T-cell (primary cell): ENCODE measurements at places on chromosomes 11 and 22. TPM values are rescaled to one million over a fixed set of nuclear protein-coding genes. Genes with fewer than 3 reads are reported as not detected.

The TMEM25 gene
- total RNA-seq = 25.3 TPM

The PHOX2A gene
- total RNA-seq = not detected

The KRTAP5-3 gene
- not detected for total RNA-seq

The IFITM10 gene
- 1.8 TPM for total RNA-seq

The KCNK7 gene
- total RNA-seq = 2.3 TPM

The PATE2 gene
- not detected for total RNA-seq

The PACSIN2 gene
- total RNA-seq = 42.9 TPM

The CTSW gene
- 127 TPM for total RNA-seq

The WT1 gene
- total RNA-seq = not detected

The HEPHL1 gene
- not detected for total RNA-seq

The ME3 gene
- total RNA-seq = 4.3 TPM

The CXCR5 gene
- total RNA-seq = 9.1 TPM

The JAML gene
- 95.8 TPM for total RNA-seq

DNA sequence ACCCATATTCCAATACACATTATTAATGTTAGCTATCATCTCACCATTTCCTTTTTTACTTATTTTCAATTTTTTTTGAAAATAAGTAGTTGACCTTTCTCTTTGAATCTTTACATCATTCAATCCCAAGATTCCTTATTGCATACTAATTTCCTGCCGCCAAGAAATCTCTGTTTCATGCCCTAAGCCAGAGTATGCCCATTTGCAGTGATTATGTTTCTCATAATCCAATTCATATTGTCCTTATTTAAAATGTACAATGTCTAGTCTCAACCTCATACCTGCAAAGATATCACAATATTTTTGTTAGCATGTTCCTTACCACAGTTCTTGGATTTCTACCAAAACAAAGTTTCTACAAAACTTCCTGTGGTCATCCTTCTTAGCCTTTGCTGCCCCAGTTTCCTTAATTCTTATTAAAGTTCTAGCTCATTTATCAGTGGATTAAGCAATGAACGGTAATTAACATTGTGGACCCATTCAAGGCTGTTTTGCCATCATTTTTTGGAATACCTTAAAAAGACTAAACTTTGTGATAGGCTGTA is 75.3 kb downstream of the CD44 start:
- DNase-seq = no peak

- no peak for DNase-seq
These were observed 2.8 kb downstream of the TSPAN32 start for GRCh38 chr11:2304506-2305139.

DNA sequence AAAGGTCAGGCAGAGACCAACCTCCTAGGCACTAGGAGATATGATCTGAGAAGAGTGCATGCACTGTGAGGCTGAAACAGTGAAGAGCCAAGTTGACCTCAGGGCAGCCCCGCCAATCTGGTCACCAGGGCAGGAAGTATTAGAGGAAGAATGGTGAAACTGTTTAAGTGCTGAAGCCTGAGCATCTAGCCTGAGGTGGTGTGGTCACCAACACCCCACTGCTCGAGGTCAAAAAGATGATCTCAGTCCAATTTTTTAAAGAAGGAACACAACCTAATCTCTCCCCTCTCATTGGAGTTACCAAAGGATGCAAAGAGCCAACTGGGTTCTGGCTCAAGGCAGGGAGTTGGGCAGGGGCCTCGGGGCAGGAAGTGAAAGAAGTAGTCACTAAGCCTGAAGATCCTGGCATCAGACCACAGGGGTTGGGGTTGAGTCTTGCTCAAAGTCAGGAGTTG is 4.0 kb downstream of the APBB1 start:
- DNase-seq = no peak

DNA sequence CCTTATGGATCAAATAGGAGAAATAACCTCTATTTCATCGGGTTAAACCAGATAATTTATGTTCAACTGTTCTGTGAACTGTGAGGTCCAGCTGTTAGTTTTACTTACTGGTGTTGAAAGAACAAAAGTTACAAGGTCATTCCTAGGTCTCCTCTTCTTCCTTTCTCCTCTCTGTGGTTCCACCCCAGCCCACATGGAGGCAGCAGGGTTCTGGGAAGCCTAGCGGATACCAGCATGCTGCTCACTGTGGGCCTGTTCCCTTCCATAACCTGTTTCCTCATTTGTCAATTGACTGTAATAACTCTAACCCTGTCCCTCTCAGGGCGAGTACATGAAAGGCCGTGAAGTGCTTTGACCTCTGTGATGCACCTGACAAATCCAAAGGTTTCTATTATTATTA is 27.8 kb downstream of the RELT start:
- no peak for DNase-seq

GRCh38 chr11:63694596-63694995 is 13.3 kb downstream of the RTN3 start:
- DNase-seq = no peak

- DNase-seq = no peak
These were observed 1328.7 kb upstream of the RAG2 start for GRCh38 chr11:37926772-37927171.

GRCh38 chr11:61327669-61328071 is 5.2 kb downstream of the DDB1 start:
- no peak for DNase-seq

- DNase-seq = no peak
These were observed 13.4 kb upstream of the SEPTIN5 start for GRCh38 chr22:19700790-19701419.

DNA sequence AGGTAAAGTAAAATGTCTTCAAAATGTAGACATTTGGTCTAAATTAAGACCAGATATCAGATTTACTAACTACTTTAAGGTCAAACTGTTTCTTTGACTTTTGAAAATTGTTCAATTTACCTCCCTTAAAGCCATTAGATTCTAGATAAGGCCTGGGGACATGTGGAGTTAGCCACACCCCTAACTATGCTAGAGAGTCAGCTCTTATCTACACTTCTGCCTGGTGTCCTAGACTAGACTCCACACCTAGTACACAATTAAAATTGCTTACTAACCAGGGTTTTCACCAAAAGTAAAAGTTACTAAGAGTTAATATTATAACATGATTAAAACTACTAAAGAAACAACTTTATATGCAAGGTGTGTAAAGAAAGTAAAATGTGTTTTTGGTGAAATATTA is 43.6 kb upstream of the DBX1 start:
- no peak for DNase-seq

GRCh38 chr22:37470087-37470445 is 16.1 kb downstream of the MFNG start:
- no peak for DNase-seq

DNA sequence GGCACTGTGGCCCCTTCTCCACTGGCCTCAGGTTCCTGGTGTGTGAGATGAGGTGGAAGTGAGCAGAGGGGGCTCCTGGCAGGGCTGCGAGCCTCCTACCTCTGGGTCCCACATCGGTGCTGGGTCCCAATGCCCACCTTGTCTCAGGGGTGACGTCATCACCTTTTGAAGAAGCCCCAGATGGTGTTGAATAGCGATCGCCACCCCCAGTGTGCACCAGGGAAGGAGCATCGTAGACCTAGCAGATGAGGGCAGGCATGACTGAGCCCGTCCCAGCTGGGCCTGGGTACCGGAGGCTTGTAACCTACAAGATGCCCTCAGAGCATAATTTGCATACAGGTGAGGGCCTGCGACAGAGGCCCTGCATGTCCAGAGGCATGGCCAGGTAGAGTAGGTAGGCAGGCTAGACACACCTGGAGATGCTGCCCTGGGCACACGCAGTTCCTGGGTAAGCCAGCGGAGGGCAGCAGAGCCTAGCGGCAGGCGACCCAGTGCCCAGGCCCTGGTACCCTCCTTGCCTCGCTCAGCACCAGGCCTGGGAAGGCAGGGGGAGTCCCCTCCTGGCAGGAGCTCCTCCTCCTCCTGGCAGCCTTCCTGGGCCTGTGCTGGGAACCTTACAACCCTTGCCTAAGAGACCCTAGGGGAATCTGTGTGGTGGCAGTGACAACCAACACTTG is 52.5 kb downstream of the TPCN2 start:
- DNase-seq = peak; percentile 70

DNA sequence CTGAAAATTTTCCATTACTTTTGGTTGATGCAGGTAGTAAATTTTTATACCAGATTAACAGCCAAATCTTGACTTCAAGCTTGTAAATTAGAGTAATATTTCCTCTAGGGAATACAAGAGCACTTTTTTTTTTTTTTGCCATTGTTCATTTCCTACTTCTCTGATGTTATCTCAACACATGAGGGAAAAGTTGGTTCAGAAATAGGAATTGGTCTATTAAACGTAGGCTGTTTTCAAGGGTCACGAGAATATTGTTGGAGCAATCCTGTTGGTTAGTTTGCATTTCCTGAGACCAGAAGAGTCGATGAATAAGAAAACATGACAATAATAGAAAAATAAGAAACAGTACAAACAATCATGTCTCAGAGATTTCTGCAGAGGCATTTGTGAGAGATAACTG is 453.9 kb upstream of the CCDC179 start:
- DNase-seq = no peak

DNA sequence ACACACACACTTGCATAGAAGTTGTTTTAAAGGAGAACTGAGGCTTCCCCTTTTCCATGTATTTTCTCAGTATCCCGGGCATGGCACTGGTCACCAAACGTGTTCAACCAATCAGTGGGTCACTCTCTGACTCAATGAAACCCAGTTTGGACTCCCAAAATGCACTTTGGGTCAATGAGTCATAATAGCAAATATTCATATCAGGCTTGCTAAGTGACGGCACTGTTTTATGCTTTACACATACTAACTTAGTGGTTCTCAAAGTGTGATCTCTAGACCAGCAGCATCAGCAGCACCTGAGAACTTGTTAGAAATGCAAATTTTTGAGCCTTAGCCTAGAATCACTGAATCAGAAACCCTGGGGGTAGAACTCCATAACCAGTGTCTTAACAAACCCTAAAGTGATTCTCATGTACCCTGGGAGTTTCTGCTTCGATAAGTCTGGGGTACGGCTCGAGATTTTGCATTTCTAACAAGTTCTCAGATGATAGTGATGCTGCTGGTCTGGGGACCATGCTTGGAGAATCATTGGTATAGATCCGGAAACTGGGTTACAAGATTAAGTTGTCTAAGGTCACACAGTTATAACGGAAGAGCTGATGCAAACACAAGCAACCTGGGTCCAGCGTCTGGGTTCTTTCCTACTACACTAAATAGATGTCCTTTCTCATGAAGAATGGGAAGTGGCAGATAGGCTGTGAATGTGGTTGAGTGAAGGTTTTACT is 35.6 kb downstream of the ETS1 start:
- DNase-seq = no peak

- no peak for DNase-seq
These were observed 14.8 kb downstream of the SHISA8 start for GRCh38 chr22:41899992-41900651.

GRCh38 chr22:45124176-45124847 is 39.4 kb upstream of the NUP50 start:
- DNase-seq = no peak

GRCh38 chr11:11444804-11445131 is 91.7 kb upstream of the CSNK2A3 start:
- no peak for DNase-seq

- DNase-seq = no peak
These were observed 52.3 kb downstream of the ST14 start for GRCh38 chr11:130211781-130212401.

GRCh38 chr11:30365793-30366517 is 43.1 kb downstream of the ARL14EP start:
- DNase-seq = no peak

DNA sequence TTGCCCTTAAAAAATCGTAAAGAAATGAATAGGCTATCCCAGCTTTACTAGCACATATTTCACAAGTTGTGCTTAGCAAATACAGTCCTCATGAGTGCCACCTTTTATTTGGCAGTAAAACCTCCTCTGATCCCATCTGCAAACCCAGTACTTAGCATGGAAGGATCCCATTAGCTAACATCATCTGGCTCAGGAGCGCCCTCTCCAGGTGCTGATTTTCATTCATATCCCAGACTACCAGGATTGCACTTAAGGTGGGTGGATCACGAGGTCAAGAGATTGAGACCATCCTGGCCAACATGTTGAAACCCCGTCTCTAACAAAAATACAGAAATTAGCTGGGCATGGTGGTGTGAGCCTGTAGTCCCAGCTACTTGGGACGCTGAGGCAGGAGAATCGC is 76.1 kb upstream of the PAX6 start:
- no peak for DNase-seq

GRCh38 chr11:105344938-105345337 is 205.4 kb upstream of the CARD18 start:
- DNase-seq = no peak

- DNase-seq = no peak
These were observed 9.0 kb downstream of the IGLL5 start for GRCh38 chr22:22896601-22897000.

GRCh38 chr22:37330200-37331033 is 48.1 kb downstream of the CYTH4 start:
- no peak for DNase-seq

GRCh38 chr22:32517488-32517887 is 42.9 kb downstream of the FBXO7 start:
- no peak for DNase-seq

DNA sequence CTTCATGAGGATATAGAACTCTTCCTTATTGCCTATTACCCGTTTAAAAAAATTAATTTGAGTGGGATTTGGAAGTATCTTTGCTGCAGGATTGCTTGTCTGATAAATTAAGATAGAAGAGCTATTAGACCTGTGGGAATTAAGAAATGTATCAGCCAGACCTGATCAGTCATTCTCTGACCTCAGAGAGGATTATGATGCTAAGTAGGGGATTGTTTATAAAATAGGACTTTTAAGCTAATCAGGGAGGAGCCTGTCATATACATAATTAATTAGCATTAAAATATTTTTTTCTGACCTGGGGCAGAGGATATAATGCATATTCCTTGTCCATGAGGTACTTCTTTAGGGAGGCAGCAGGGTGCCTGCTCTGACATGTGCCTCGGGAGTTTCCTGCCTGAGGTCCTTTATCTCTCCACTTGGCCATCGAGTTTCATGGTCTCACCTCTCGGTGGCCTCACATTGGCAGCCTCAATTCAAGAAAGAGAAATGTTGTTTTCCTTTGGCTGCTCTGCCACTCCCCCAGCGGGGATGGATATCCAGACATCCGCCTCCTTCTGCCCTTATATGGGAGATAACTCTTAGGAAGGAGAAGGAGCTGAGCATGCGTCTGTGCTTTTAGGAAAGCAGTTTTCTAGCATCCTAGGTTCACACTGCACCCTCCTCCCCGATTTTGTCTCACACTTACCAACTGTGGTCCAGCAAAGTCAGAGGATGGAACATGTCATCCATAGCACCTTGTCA is 41.1 kb downstream of the DIXDC1 start:
- DNase-seq = no peak

- no peak for DNase-seq
These were observed 318.1 kb upstream of the PITPNB start for GRCh38 chr22:28237112-28237511.
